ENCODE measurements at places on chromosomes 7 and 10.

GRCh38 chr10:27225642-27226257 is 14.8 kb downstream of the ACBD5 start:
- DNase-seq, result no peak

- DNase-seq, result no peak
Measured at GRCh38 chr10:4008676-4009382, 223.8 kb upstream of the KLF6 start.

DNA sequence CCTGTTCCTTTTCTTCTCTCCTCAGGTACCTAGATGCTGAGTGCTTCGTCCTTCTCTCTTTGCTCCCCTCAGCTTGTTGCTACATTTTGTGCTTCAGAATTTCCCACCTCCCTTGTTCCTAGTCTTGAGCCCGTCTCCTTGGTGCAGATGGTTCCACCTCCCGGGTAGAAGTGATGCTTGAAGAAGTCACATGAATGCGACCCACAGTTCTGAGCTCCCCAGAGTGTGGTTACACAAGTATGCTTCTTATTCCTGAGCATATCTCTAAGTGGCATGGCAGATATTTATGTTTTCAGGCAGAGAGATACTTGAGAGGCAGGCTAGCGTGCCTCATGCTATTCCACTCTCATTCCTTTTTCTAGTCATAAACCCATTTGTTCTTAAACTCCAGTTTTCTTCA is 34.0 kb downstream of the INPP5F start:
- no peak for DNase-seq

DNA sequence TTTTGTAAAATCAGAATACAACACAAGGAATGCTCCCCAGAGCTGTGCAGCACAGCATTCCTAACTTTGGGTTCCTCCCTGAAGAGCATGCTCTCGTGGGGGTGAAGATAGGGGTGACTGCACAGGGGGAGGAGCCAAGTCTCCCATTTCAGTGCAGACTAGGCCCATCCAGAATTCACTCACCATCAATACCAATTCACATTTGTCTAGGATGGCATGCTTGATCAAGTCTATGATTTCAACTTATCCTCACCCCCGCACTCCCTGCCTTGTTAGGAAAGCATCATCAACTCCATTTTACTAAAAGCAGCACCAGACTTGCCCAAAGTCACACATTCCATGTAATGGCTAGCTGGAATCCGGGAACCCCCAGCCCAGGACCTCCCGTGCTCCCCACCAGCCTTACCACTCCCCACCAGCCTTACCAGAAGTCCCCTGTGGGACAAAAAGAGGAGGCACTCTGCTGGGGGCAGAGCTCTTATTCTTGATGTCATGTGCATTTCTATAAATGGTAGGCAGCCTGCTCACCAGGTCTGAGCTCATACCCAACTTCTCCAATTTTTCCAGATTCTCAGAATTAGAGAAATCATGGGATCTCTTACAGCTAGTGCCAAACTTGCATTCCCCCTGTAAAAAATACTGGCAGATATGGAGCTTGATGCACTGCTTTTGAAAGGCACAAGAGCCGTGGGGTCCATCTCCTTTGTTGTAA is 6.2 kb downstream of the PARP12 start:
- no peak for DNase-seq

DNA sequence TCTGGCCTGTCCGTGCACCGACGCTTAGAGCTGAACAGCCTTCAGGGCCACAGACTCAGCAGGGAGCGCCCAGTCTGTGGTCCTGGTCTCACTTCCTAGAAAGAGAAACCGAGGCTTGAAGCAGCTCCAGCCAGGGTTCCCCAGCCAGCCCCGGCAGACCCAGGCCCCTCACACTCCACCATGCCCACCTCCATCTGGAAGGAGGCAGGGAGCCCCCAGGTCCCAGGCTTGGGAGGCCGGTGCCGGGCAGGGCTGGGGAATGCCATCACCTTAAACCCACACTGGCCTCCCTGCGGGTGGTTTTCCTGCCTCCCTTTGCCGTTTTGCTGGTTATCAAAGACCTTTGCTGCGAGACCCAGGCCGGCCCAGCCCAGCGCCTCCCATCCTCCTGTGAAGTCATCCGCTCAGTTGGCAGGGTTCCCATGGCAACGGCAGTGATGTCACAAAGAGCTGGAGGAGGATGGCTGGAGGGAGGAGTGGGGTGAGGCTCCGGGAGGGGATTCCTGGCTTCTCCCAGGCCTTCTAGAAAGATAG is 24.0 kb downstream of the ELFN1 start:
- no peak for DNase-seq

- DNase-seq, result no peak
Measured at GRCh38 chr10:13621931-13622330, 35.2 kb downstream of the PRPF18 start.

DNA sequence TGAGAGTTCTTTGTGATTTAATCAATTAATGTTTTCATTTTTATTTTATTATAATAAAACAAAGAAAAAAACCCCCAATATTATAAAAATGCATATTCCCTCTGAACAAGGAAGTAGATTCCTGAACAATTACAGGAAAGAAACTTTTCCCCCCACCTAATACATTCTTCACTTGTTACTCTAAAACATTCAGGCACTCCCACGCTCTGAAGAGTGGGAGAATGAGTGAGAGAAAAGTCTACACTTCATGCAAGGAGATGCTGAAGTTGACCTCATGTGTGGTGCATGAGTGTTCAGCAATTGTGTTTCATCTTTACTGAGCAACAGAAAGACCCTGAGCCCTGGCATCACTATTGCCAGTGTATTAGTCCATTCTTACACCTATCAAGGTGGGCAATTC is 244.2 kb upstream of the IGFBP3 start:
- DNase-seq, result no peak

GRCh38 chr10:74118804-74119203 is 31.8 kb downstream of the AP3M1 start:
- DNase-seq, result no peak

DNA sequence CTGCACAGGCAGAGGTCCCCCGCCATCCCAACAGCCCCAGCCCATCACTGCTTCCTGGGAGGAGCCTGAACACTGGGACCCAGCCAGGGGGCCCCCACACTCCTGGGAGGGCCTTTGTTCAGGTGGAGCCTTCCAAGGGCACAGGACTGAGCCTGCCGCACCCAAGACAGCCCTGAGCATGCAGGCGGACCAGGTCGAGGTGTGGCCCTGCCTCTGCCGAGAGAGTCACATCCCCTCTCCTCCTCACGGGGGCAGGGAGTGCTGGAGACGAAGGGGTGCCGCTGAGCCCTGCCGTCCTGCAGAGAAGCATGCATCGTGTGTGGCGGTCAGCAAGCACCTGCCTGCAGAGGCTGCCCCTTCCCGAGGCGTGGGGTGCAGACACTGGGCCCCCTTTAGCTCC is 7.3 kb upstream of the MAFK start:
- no peak for DNase-seq

GRCh38 chr10:85147346-85148250 is 819.2 kb downstream of the CCSER2 start:
- DNase-seq, result no peak

- no peak for DNase-seq
Measured at GRCh38 chr7:46282155-46282554, 361.1 kb upstream of the IGFBP3 start.

DNA sequence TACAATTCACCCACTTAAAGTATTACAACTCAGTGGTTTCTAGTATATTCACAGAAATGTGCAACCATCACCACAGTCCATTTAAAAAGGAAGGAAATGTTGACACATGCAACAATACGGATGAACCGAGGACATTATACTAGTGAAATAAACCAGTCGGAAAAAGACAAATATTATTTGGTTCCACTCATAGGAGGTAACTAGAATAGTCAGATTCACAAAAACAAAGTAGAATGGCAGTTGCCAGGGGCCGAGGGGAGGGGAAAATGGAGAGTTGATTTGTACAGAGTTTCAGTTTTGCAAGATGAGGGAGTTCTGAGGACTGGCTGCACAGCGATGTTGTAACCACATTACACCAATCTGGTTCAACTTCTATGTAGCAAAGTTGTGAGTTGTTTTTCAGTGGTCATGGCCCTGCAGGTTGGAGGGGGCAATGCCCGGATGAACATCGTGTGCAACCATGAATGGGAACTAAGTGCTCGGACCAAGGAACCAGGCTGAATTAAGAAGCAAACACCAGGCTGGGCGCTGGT is 17.6 kb upstream of the TNPO3 start:
- DNase-seq, result no peak

- DNase-seq, result no peak
Measured at GRCh38 chr10:51230887-51231585, 156.7 kb downstream of the PRKG1 start.

- DNase-seq, result no peak
Measured at GRCh38 chr10:11147722-11148121, 130.1 kb downstream of the CELF2 start.

- DNase-seq, result no peak
Measured at GRCh38 chr10:32139223-32140073, 83.2 kb upstream of the KIF5B start.

DNA sequence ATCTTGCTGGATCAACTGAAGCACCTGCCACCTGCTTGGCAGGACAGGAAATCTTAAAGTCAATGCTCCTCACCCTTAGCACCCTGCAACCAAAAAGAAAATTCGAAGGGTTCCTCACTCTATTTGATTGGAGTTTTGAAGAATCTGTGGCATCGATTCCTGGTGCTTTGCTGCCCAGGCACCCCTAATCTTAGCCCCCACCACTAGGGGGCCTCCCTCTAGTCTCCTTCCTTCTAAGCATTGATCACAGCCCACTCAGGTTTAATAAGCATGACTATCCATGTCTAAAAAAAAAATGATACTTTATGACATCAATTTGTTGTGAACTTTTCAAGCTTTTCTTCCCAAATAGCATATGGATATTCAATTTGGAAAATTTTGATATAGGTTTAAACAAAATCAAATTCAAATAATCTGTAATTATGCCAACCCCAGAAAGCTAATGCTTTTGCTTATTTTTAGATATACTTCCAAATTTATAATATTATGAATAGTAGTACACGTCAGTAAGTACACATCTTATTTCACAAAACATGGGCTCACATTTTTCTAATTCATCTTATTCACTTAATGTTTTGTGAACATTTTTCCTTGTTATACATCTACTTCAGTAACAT is 45.3 kb downstream of the NRG3 start:
- DNase-seq, result no peak

GRCh38 chr10:118729200-118729599 is 25.6 kb downstream of the CACUL1 start:
- DNase-seq, result no peak

DNA sequence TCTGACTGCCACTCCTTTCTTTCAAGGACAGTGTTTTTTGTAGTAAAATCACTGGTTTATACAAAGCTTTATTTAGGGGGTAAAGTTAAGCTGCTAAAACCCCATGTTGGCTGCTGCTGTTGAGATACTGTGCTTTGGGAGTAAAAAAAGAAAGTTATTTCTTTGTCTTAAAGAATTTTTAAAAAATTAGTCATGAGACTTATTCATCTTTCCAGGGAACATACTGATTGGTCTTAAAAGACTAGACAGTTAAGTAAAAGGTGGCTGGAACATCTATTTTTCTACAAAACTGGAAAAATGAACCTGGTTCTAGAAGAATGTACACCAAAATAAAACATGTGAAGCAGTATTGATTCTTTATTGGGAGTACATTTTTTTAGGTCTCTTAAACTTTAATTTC is 20.6 kb downstream of the BBIP1 start:
- no peak for DNase-seq

GRCh38 chr7:36945612-36946400 is 221.5 kb upstream of the AOAH start:
- DNase-seq, result no peak

GRCh38 chr7:125363873-125364272 is 434.2 kb upstream of the POT1 start:
- no peak for DNase-seq

- no peak for DNase-seq
Measured at GRCh38 chr10:68618234-68618633, 58.1 kb downstream of the TET1 start.

DNA sequence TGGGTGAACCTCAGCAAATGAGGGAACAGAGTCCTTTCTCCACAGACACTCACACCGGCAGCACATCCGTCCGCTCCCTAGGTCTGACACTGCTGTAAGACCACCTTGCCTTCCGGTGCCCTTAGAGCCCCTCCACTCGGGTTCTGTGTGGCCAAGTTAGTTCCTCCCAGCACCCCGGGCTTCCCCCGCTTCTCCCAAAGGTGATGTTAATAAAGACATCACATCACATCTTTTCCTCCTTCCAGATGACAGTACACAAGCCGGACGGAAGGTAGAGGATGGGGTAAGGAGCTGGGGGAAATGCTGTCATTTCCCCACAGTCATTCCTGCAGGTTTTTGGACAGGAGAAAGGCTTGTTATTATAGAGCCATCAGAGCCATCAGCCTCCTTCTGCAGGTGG is 42.3 kb downstream of the OAT start:
- DNase-seq, result no peak

GRCh38 chr7:5426226-5426475 is 2.5 kb upstream of the TNRC18 start:
- DNase-seq, result no peak

DNA sequence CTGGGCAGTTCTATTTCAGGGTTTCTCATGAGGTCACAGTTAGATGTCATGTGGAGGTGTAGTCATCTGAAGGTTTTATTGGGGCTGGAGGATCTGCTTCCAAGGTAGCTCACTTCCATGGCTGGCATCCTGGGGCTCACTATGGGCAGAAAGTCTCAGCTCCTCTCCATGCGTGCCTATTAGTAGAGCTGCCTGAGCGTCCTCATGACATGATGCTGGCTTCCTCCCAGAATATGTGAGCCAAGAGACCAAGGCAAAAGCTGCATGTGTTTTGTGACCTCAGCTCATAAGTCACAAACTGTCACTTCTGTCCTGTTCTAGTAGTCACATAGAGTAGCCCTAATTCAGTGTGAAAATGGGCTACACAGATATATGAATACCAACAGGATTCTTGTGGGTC is 524.4 kb downstream of the SUGCT start:
- DNase-seq, result no peak

DNA sequence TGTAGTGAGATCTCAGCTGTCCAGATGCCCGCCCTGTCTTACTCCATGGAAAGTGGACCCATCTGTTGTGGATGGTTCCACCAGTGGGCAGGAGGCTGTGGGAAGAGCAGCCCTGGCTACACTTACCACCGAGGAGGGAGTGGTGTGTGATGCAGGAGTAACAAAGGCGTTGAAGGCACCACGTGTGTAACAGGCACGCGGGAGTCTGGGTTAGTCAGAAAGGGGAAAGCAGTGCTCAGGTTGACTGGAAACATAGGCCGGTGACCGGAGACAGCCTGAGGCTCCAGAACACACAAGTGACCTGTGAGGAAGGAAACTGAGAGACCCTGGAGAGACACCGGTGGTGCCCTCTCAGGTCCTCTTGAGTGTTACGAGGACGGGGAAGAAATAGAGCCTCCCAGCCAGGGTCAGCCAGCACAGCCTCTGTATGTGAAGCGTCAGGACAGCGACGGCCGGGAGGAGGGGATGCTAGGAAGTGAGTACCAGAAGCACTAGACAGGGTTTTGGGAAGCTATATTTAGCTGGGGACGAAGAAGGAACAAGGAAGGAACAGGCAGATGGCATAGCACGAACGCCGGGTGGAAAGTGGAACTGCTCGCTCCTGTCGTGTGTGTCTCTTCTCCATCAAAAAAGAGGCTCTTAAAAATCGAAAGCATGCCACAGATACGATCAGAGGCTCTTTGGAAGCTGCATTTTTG is 51.7 kb downstream of the DAGLB start:
- no peak for DNase-seq

Data from activated gamma-delta T cell (primary cell).